AG20443 (cell line): ENCODE measurements at places on chromosomes 1 and 21.

DNA sequence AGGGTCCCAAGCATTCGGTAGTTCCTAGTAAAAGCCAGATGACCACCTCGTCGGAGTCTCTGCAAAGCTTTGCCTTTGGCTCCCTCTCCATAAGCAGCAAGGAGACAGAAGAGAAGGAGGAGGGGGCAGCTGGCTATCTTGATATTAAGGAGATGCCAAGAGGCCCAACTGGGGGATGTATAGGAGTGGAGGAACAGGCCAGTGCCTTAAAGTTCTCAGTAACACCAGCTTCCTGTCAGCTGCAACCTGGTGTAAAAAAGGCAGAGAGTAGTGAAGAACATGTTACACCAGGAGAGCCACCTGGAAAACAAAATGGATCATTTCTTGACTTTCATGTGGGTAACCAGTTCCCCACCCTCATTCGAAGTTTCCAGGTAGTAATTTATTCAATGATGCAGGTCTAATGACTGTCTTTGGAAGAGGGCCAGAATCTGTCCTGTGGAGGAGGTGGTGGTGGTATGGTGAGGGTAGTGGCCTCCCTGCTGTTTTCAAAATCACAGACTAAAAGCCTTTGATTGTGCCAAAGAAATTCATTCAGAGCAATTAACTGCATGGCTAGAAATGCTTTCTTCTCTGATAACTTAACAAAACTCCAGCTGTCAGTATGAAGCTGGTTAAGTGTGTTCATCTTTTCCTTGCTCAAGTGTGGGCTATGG is 27.3 kb downstream of the TMEM200B start:
- DNase-seq = no peak

DNA sequence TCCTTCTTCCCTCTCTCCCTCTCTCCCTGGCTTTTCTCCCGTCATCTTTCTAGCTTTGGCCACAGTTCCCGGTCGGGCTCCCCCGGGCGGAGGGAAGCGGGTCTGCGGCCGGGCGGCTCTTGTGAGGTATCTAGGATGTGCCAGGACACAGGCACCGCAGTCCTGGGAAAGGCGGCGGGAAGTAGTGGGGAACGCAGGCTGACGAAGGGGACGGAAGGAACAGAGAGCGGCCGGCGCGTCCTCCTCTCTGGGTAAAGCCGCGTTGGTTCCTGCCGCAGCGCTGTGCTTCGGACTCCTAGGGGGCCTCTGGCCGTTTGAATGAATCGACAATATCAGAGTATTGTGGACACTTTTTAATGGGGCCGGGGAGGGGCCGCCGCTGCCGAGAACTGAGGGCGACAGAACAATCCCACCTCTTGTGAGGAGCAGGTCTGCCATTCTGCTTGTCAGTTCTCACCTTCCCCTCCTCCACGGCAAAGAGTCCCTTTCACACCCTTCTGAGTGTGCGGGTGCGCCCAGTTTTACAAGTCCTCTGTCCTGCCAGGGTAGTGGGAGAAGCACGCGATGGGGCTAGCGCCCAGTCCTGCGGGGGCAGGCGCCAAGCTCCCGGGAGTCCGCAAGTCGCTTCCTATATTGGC is 1.2 kb upstream of the LHX9 start:
- DNase-seq = peak; percentile 86

DNA sequence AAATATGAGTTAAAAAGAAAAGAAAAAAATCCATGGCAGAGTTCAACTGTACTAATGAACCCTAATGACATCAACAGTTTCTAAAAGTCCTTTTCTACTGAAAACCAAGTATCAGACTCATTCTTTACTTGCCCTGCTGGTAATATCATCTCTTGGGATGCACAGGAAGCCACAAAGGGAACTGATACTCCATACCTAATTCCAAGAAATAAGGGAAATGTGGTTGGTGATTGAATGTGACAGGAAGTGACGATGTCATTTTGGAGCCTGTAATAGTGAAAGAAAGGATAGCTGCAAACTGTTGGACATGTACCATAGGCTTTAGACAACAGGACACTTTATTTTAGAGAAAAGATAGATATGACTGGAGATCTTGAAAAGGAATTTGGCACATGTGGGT is 98.7 kb upstream of the VAV3 start:
- no peak for DNase-seq

GRCh38 chr1:187261637-187262036 is 432.9 kb downstream of the PLA2G4A start:
- DNase-seq = no peak

DNA sequence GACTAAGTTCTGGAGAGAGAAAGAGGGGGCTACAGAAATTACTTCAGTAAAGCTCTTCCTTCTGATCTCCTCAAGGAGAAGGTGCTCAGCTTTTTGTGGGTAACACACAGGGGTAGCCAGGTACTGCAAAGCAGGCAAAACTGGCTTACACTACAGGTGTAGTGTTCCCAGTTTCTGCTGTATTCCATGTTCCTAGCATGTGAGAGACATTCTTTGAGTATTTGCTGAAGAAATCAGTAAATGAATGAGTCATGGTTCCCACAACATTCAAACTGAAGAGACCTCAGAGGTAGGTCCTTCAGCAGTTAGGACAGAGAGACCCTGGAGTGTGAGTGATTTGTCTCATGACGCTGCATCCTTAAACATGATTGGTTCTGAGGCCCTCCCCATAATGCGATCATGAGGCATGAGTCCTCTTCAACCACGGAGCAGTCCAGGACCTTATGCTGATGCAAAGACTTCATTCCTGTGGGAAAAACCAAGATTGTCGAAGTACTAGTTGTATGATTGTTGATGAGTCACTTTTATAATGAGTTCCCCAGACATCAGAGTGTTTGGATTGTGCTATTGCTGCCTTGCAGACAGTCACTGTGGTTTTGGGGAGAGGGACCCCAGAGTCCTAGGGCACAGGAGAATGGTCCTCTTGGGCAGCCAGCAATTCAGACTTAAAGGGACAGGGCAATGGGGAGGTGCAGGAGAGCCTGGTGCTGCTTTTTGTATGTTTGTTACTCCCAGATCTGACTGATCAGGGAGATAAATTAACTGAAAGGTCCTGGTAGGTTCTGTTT is 2.7 kb upstream of the OR10J4 start:
- DNase-seq = peak; percentile 81

GRCh38 chr1:43052786-43053439 is 94.2 kb upstream of the SLC2A1 start:
- no peak for DNase-seq

GRCh38 chr1:82920418-82921248 is 1078.3 kb downstream of the TTLL7 start:
- DNase-seq = no peak

DNA sequence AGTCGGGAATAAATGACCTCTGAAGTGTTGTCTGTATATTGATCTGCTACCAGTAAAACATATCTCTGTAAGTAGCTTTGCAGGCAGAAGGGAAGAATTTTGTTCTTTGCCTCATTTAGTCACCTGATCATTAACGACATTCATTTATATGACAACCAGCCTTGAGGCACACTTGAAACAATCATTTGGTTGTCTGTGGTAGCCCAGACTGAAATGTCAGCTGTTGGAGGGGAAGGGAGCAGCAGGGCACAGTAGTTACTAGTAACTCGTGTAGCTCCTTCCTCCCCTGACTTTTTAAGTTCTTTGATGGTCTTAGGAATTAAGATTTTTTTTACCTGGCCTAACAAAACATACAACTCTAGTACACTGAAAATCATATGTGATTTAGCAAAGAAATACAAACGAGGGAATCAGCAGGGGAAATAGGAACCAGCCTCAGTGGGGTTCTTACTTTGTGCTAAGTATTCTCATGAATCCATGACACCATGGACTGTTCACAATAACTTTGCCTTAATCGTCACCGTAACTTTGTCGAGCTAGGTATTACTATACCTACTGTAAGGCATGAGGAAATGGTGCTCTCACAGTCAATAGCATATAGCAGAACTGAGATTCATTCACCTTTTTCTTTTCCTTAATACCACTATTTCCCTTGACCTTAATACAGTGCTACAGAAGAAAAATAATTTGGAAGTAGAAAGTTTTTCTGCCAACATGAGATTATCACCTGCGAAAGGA is 6.4 kb downstream of the IL12RB2 start:
- DNase-seq = no peak

GRCh38 chr1:58805716-58806571 is 22.1 kb upstream of the JUN start:
- no peak for DNase-seq

DNA sequence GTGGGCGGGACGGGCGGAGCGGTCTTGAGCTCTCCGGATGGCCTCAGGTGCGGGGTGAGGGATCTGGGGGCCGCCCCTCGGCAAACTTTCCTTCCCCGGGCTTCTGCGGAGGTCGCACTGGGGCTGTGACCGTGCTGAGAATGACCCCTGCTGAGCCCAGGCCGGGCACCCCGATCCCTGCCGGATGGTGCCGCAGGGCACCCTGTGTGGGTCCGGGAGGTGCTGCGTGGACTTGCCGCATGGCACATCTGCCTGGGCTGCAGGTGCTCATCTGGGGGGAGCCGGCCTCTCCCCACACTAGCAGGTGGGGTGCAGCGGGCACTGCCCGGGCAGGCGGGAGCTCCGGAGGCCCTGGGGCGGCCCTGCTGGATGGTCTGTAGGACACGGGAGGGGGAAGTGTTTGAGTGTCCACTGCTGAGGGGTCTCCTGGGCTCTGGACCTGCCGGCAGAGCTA is 31.8 kb upstream of the PEX10 start:
- no peak for DNase-seq

GRCh38 chr1:183604815-183605214 is 14.6 kb upstream of the NCF2 start:
- no peak for DNase-seq

DNA sequence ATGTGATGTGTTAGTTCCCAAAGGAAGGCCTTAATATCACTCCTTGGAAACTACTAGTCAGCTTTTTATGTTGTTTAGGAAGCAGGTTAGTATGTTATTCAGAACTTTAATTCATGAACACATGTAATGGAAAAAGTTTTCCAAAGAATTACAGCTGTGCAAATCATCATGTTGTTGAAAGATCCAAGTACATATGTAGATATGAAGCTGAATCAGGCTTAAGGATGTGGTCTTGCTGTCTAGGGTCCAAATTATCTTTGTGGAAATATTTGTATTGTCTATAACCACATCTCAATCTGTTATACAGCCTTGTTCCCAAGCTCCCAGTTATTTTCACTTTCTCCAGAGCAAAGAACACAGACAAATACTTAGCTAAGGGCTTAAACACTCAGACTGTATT is 231.6 kb downstream of the TPR start:
- DNase-seq = no peak

DNA sequence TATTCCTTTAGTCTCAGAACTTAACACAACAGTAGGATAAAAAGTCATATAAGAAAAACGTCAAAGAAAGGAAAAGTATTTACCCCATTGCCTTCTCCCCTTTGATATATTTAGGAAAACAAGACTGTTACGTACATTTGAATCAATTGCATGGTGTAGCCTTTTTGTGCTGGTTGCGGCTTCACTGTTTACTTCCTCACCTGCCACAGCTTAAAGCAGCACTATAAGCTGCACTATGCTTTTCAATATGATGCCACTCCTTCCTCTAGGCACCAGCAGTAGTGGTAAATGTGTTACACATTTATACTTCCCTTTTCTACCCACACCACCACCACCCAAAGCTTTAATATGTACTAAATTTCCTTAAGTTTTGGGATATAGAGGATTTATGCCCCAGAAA is 111.1 kb downstream of the ATP1B1 start:
- no peak for DNase-seq

DNA sequence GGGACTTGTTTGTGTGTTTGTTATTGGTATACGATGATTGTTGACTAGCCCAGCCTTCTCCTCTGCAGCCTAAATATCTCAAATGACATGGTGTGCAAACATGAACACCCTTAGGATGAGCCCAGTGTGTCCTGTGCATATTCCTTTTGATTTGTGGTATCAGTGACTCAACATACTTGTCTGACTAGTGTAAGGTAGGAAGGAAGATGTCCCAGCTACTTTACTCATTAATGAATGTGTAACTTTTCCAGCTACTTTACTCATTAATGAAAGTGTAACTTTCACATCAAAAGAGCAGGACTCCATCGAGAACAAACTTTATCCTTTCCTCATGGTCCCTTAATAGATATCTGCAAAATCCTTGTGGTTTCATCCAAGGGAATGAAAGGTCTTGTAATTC is 2.7 kb upstream of the ZNF692 start:
- no peak for DNase-seq
